Lower lobe of right lung (tissue), 2 donors: ENCODE measurements at places on chromosomes 1 and 21.
A peak's percentile ranks its signal among the peaks of the same experiment; 100 is the strongest.

- no peak for DNase-seq
Measured at GRCh38 chr1:167483790-167484189, 34.5 kb downstream of the CD247 start.

GRCh38 chr1:21267191-21268077 lies 22.8 kb downstream of the ECE1 start:
- DNase-seq: no peak

DNA sequence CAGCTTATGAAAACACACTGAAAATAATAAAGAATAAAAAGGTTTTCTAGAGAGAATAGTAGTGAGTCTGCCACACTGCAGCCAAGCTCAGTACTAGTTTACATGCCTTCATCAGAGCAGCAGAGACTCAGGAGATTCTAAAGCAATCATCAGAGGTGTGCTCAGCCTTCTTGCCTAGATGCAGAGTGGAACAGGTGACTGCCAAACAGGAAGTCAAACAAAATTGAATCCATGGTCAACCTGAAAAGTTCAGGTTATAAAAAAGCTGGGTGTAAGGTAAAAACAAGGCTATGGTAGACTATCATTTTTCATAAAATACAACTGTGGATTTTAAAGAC lies 165.3 kb upstream of the C1orf105 start:
- DNase-seq: no peak

DNA sequence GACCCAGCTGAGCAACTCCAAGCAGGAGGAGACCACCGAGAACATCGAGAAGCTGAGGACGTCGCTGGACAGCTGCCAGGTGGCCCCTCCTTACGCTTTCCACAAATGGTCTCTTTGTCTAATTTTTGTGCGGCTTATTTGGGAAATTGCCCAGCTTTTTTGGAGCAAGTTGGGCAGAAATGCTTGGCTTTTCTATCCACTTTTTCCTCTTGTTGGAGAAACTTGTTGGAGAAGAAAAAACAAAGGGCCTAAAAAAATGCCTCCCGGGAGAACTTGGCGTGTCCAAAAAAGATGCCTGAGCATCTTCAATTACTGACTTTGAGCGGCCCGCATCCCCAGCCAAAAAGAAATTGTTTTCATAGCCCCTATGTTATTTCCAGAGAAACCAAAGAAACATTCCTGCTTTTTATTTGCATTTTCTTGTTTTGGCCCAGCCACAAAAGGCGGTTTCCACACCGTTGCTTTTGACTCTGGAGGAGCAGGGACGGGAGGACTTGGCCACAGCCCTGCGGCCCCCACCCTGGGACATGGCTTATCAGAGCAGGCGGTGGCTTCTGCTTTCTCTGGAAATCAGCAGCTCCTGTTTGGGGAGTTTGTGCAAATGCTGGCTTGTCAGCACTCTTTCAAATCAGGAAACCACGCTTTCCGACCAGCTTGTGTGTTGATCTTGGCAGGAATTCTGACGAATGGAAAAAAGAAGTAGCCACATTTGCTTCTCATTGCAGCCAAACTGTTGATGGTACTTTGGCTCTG lies 81.2 kb upstream of the EFHD2 start:
- DNase-seq: peak; percentile 54

DNA sequence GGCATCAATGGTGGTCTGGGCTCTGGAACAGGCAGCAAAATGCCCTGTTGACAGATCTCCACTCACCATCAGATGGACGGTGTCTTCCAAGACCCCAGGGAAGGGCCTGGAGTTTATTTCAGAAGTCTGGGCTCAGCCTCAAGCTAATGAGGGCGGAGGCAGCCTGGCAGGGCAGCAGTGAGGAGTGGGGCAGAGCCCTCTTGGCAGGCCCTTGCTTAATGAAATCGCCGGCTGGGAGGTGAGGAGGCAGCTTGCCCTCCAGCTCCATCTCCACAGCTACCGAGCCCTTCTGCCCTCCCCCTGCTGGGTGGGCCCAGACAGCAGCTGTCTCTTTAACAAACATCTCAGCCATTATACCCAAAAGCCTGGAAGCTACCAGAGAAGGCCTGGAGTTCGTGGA lies 22.0 kb upstream of the GRIK3 start:
- DNase-seq: no peak

- no peak for DNase-seq
Measured at GRCh38 chr1:154832384-154832783, 37.7 kb downstream of the KCNN3 start.

GRCh38 chr1:156499842-156500542 lies 583 bp downstream of the MEF2D start:
- no peak for DNase-seq

- DNase-seq: no peak
Measured at GRCh38 chr1:98887507-98887906, 117.2 kb downstream of the PLPPR5 start.

DNA sequence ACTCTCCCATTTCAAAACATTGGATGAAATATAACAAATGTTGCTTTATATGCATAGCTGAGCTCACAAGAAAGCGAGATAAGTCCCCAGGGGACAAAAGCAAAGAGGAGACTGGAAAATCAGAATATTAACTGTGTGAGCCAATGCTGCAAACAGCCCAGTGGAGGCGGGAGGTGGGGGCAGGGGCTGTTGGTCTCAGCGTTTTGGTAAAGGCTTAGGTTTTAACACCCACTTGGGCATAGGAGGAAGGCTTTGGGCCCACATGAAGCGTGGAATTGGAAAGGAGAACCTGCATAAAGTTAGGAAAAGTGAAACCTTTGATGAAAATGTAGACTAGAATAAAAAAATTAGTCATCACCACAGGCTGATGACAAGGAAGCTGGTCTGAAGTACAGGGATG lies 30.2 kb upstream of the SMIM12 start:
- no peak for DNase-seq

DNA sequence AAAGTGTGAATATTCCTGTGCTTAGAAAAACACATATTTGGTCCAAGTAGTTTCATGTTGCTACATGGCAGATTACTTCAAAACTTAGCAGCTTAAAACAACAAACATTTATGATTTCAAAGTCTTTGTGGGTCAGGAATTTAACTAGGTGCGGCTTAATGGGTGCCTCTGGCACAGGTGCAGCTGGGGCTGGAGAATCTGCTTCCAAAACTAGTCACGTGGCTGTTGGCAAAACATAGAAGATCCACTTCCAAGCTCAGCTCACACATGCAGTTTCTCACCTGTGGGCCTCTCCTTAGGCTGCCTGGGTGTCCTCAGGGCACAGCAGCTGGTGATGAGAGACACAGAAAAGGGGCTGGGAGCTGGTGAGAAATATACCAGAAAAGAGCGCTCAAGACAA lies 263.4 kb downstream of the TTLL7 start:
- no peak for DNase-seq

GRCh38 chr1:2413495-2414296 lies 1.3 kb upstream of the PEX10 start:
- no peak for DNase-seq

GRCh38 chr1:109295712-109296415 lies 10.9 kb downstream of the MYBPHL start:
- DNase-seq: no peak

- DNase-seq: peak; percentile 70
Measured at GRCh38 chr21:46622226-46622625, 13.2 kb upstream of the PRMT2 start.

- DNase-seq: no peak
Measured at GRCh38 chr1:159602501-159602999, 14.9 kb downstream of the APCS start.

DNA sequence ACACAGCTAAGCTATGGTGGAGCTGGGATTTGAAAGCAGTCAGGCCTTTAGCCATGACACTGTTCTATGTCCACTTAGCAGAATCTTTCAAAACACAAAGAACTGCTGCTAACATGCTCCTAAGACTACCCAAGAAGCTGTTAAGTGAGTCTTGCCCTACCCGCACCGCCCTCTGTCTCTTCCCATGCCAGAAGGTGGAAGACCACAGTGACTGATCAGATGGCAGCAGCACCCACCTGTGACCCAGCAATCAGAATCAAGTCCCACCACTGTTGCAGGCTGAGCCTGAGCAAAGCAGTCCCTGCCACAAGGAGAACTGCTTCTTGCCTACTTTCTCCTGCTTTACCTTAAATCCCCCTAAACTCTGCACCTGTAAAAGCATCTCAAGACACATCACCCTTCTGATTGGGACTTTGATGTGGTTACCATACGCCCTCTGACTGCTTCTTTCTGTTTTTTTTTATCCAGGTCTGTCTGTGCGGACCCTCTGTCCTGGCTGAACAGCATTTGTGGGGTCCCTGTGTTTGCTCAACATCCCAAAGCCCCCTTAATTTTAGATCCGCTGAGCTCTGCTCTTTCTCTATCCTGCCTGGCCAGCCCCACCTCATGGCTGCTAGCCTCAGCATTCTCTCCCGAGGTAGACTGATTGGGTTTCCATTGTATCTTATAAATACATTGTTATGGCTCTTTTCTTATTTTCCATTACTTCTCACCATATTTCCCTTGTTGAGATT lies 16.0 kb downstream of the IRF2BP2 start:
- DNase-seq: no peak

- DNase-seq: no peak
Measured at GRCh38 chr21:34887105-34887442, 162.0 kb downstream of the RUNX1 start.

DNA sequence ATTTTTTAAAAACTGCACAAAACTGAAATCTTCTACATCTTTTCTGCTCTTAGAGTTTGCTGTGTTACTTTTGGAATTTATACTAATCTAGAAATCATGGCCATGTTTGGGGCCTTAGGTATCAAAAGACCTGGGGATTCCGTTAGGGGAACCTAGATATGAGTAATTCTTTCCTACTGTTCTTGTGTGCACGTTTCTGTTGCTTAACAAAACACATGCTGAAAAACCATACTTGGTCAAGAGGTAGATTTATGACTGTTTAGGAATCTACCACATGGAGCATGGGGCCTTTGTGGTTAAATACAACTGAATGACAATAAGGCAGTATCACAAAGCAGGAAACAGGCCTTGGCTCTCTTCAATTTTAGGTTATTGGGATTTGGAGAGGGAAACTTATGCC lies 291.9 kb upstream of the USP25 start:
- DNase-seq: no peak

- DNase-seq: no peak
Measured at GRCh38 chr1:160910170-160910750, 25.3 kb upstream of the ITLN1 start.

DNA sequence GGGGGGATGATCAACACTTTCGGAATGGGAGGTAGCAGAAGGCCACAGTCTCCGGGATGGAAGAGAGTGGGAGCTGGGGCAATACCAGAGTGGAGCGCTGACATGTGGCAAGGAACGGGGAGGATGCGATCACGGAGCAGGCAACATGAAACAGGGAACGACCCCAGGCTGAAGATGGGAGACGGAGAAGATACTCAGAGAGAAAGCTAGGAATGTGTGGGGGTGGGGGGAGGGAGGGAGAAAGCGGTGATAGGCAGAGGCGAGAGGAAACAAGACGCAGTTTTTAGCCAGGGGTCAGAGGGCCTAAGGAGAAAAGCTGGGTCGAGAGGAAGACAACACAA lies 577 bp downstream of the RAB3GAP2 start:
- no peak for DNase-seq

- DNase-seq: no peak
Measured at GRCh38 chr21:44848821-44849521, 24.5 kb downstream of the PTTG1IP start.

GRCh38 chr21:18368205-18368604 lies 35.4 kb downstream of the TMPRSS15 start:
- no peak for DNase-seq

DNA sequence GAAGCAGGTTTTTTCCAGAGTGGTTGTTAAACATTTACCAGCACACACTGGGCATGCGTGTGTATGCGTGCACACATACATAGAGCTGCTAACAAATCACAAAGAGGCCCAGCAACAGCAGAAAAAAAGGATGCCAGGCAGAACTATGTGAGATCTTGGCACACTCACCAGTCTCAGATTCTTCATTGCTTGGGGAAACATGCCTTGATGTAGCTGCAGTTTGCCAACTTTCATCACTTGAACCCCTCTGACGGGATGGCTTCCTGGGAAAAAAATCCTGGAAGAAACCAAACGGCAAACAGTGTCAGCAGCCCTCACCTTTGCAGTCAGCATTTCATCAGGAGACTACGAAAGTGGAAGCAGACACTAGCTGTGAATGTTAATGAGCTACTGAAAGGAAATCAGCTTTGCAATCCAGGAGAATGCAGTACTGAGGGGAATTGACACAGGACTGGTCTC lies 609.1 kb downstream of the KIF26B start:
- no peak for DNase-seq

- no peak for DNase-seq
Measured at GRCh38 chr1:206658981-206659273, 23.6 kb downstream of the DYRK3 start.

- DNase-seq: peak; percentile 24
Measured at GRCh38 chr21:42040411-42041180, 30.4 kb upstream of the ZBTB21 start.

DNA sequence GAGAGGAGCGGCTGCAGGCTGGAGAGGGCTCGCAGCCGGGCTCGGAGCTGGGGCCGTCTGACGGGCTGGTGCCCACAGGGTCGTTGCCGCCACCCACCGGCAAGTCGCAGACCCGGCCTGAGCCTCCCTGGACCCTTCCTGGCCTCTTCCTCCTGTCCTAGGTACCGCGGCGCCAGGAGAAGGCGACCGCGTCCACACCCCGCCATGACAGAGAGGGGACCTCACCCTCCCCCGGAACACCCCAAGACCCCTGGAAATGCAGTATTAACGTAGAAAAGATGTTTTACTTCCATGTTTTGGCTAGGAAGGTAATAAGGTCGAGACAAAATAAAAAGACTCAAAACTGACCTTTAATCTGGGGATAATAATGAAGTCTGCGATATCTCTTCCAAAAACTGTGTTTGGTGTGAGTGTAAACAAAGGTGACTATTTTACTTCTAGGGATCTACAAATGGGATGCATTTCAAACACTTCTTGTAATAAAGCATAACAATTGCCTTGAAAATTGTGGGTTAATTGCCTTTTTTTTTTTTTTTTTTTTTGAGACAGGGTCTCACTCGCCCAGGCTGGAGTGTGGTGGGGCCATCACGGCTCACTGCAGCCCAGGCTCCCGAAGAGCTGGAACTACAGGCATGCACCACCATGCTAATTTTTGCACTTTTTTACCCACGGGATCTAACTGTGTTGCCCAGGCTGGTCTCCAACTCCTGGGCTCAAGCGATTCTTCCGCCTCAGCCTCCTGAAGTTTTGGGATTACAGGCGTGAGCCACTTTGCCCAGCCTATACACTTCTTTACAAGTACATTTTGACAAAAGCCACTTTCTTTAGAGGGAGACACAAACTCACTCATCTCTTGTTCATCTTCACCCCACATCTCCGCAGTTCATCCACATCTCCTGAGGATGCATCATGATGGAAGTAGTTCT lies 838 bp upstream of the RSRP1 start:
- DNase-seq: no peak

- DNase-seq: no peak
Measured at GRCh38 chr1:196209265-196209664, 399.0 kb downstream of the KCNT2 start.

- DNase-seq: no peak
Measured at GRCh38 chr1:50126927-50127715, 18.4 kb downstream of the ELAVL4 start.

GRCh38 chr21:34219334-34220060 lies 144.3 kb upstream of the KCNE2 start:
- DNase-seq: no peak

- DNase-seq: no peak
Measured at GRCh38 chr1:184021728-184022127, 15.8 kb downstream of the COLGALT2 start.
